ENCODE measurements at places on chromosomes 1 and 21.

- DNase-seq, result no peak
Measured at GRCh38 chr21:42708107-42708506, 54.7 kb downstream of the PDE9A start.

GRCh38 chr1:84540759-84541158 is 33.5 kb downstream of the CTBS start:
- DNase-seq, result no peak

GRCh38 chr21:32279377-32279680 is 480 bp upstream of the MIS18A start:
- no peak for DNase-seq

- DNase-seq, result peak; percentile 63
Measured at GRCh38 chr1:3668585-3669300, 16.4 kb downstream of the TP73 start.

DNA sequence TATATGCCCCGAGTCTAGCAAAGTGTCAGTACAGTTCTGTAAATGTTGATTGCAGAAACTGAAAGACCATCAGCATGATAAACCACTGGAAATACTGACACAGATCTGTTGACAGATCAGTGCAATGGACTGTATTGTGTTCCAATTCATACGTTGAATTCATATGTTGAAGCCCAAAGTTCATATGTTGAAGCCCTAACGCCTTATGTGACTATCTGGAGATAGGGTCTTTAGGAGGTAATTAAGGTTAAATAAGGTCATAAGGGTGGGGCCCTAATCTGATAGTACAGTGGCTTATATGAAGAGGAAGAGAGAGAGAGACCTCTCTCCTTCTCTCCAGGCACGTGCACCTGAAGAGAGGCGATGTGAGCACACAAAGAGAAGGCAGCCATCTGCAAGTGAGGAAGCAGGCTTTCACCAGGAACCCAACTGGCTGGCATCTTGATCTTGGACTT is 144.7 kb downstream of the MRPL39 start:
- no peak for DNase-seq

GRCh38 chr1:15757575-15758342 is 836 bp upstream of the FBLIM1 start:
- DNase-seq, result no peak

GRCh38 chr1:28326984-28327383 is 1.9 kb upstream of the MED18 start:
- no peak for DNase-seq

GRCh38 chr1:178283409-178283808 is 189.5 kb downstream of the RASAL2 start:
- DNase-seq, result no peak

DNA sequence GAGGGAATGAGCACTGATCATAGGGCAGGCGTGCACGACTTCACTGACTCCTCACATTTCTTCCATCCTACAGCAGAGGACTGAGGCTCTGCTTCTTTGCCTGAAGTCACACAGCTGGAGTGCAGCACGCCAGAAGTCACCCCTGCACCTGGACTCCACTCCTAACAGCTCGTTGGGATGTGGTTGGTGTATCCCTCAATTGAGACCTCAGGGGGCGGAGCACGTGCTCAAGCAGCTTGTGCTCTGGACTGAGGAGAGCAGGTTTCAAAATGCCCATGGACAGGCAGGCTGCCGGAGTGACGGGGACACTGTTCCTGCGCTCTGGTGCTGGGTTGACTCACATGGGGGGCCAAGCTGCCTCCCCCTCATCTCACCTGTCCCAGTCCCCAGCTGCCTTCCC is 13.9 kb downstream of the CHIT1 start:
- DNase-seq, result no peak

DNA sequence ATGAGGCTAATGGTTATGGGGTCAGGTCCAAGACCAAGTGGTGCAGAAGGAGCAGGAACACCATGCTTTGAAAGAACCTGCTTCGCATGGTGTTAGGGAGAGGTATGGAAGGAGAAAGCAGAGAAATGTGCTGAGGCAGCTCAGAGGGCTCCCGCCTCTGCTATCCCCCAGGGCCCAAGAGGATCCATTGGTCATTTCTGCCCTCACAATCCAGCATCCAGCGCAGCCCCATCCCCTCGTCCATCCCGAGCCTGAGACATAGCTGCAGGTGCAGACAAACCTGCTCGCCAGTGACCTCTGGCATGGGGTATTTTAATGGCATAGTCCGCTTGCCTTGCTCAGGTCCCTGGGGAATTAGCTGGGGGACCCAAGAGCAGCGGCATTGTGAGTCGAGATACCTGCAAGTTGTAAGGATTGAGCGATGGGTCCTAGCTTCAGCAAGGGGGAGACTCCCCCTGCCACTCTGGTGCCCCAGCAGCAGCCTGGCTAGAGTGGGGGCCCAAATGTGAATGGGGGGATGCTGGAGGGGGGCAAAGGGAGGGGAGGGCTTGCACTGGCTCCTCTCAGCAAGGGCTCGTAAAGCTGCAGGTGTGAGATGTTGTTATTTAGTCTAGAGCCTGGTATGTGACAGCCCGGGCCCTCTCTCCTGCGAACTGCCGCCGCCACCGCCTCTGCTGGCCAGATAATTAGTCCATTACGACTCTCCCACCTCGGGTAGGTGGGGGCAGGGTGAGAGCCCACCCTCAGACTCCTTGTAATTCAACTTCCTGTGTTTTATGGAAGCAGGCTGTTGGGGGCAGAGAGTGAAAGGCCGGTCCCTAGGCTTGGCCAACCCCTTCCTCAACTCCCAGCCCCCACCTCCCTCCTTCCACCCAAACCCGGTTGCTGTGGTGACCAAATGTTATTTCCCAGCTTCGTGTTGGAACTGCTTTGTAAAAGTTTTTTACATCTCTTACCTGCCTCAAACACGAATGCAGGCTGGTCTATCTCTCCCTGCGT is 118.8 kb downstream of the RNF220 start:
- no peak for DNase-seq

DNA sequence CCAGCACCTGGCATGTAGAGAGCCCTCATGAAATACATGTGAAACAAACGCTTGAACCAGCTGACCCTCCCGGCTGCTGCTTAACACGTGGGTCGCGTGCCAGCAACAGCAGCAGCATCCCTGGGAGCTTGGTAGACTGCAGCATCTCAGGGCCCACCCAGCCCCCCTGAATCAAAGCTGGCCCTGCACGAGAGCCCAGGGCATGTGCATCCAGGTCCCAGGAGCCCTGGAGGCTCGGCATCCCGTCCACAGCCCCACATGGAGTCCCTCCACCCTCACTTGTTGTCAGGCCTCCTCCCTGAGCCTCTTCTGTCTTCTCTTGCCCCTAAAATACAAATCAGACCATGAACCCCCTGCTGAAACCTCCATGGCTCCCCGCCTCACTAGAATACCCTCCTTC is 123.1 kb downstream of the MATN1 start:
- no peak for DNase-seq

DNA sequence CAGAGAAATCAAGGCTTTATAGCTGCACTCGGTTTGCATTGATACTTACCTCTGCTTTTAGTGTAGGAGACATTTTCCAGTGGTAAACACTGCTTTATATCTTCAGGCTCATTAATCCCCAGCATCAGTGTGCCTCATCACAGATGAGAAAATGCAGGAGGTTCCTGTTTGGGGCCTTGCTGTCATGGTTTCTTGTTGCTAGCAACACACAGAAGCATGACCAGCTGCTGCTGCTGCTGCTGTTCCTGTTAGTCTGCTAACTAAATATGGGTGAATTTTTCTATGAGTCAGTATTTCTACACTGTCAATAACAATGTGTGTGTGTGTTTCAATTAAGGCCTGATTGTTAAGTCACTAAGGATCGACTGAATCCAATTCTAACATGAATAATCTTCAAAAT is 85.8 kb upstream of the RGS1 start:
- peak; percentile 86 for DNase-seq

- DNase-seq, result no peak
Measured at GRCh38 chr1:175198332-175198731, 5.8 kb upstream of the KIAA0040 start.

- DNase-seq, result no peak
Measured at GRCh38 chr1:239563681-239564080, 177.3 kb downstream of the CHRM3 start.

- DNase-seq, result peak; percentile 96
Measured at GRCh38 chr1:9280015-9280860, 12.5 kb upstream of the SPSB1 start.

GRCh38 chr1:109791495-109792043 is 27.8 kb upstream of the EPS8L3 start:
- DNase-seq, result no peak

DNA sequence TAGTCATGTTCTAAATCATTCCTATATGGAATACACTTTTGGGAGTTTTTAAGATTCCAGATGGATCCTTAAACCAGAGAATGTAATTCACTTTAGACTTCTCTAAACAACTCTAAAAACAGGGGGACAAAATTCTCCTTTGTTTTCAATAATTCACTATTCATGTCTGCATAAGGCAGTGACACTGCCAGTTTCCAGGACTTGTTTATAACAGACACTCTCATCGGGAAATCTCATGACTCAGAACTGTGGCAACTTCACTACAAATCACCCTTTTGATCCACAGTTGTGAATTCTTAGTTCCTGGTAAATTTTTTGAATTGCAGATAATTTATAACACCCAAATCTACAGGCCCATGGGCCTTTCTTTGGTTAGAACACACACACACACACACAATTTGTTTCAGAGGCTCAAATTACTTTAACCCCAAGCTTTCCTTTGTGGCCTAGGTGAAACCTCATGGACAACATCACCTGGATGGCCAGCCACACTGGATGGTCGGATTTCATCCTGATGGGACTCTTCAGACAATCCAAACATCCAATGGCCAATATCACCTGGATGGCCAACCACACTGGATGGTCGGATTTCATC is at the start of gene OR2T4:
OR2T4 (plus strand) TSS at position 545 of the 595 bp plus-strand sequence; CDS start at position 545, 0 bp downstream.
- DNase-seq, result no peak

GRCh38 chr1:214510914-214511638 is 40.3 kb downstream of the PTPN14 start:
- DNase-seq, result no peak

GRCh38 chr1:30748699-30749401 is 8.7 kb downstream of the LAPTM5 start:
- DNase-seq, result no peak

- DNase-seq, result no peak
Measured at GRCh38 chr1:70140894-70141293, 64.5 kb downstream of the LRRC40 start.

DNA sequence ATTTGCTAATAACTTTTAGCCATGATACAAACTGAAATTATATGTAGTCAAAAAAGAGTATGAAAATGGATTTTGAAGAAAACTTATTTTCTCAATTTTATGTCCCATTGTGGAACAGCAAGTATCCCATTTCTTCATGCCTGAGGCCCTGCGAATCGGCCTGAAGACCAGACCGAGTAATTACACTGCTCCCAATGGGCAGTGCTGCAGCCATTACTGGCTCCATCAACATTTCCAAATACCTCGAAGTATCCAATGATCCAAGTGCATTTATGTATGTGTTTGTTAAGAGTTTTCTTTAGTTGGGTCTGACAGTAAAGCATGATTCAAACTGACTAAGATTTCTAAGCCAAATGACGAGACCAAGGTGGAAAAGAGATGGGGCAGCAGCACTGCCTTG is 44.4 kb downstream of the HSF2BP start:
- no peak for DNase-seq

DNA sequence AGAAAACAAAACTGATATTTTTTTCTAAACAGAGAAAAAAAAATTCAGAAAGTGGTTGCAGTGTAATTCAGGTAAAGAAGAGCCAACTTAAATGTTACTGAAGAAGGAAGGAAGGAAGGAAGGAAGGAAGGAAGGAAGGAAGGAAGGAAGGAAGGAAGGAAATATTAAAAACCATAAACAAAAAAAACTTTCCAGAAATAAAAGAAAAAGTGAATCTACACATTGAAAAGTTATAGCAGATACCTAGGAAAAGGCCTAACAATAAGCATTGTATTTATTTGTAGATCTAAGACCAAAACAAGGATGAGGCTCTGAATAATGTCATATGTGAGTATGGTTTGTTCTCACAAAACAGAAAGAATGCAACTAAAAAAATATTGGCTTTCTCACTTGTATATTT is 345.4 kb upstream of the NR5A2 start:
- DNase-seq, result no peak

GRCh38 chr1:101311146-101311920 is 74.5 kb downstream of the S1PR1 start:
- DNase-seq, result no peak

GRCh38 chr1:191870490-191870889 is 287.8 kb upstream of the RGS18 start:
- no peak for DNase-seq

DNA sequence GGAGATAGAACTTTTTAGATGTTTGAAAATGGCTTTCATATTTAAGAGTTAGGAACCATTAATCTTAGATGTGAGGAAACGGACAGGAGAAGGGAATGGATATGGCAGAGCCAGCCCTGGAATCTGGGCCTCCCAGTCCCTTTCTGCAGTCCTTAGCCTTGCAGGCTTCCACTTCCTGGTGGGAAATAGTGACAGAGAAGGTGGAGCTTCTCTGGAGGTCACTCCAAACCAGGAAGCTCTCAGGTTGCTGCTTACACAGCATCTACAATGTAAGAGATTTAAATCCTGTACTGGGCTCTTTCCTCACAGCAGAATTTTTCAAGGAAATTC is 2.5 kb downstream of the S100A11 start:
- no peak for DNase-seq
